ENCODE measurements at places on chromosomes 11 and 22.

- DNase-seq = peak; percentile 36
Measured at GRCh38 chr11:8019314-8020243, 32.4 kb downstream of the EIF3F start.

DNA sequence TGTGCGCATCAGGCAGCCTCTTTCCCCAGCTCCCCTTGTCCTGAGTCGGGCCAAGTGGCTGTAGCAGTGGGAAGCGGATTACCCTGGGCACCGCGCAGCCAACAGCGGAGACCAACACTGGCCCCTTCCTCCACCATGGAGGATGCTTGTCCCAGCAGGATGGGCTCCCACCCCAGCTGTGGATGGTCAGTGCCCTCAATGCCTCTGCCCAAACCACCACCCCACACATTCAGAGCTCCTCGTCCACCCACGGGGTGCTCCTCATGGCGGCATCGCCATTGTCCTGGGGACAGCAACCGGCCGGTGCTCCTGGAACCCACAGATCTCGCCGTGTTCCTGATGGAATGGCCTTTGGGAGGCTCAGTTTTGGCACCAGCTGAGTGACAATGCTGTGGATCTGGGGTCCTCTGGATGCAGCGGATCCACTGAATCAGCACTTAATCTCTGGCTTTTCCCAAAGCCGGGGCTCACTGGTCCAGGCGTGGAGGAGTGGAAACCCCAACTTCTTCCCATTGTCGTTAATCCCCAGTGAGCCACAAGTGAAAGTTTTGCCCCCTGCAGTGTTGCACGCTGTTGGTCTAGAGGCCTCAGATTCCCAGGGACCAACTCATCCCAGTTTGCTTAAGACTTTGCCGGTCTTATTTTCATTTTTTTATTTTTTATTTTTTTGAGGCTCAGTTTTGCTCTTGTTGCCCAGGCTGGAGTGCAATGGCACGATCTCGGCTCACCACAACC is 4.1 kb upstream of the B4GALNT4 start:
- no peak for DNase-seq

DNA sequence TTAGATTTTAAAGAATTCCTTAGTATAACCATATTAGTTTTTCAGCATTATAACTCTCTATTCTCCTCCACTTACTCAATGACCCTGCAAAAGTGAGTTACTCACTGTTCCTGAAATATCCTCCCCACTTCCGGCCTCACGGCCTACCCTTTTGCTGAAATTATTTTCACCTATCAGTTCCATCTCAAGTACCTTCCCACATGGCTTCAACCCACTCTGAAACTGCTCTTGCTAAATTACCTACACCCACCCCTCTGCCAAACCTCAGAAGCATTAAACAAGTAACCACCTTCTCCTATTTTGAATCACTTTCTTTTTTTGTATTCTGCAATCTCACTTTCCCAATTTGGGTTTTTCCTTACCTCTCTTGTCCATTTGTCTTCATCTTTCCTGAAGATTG is 37.7 kb downstream of the OR5P2 start:
- DNase-seq = no peak

DNA sequence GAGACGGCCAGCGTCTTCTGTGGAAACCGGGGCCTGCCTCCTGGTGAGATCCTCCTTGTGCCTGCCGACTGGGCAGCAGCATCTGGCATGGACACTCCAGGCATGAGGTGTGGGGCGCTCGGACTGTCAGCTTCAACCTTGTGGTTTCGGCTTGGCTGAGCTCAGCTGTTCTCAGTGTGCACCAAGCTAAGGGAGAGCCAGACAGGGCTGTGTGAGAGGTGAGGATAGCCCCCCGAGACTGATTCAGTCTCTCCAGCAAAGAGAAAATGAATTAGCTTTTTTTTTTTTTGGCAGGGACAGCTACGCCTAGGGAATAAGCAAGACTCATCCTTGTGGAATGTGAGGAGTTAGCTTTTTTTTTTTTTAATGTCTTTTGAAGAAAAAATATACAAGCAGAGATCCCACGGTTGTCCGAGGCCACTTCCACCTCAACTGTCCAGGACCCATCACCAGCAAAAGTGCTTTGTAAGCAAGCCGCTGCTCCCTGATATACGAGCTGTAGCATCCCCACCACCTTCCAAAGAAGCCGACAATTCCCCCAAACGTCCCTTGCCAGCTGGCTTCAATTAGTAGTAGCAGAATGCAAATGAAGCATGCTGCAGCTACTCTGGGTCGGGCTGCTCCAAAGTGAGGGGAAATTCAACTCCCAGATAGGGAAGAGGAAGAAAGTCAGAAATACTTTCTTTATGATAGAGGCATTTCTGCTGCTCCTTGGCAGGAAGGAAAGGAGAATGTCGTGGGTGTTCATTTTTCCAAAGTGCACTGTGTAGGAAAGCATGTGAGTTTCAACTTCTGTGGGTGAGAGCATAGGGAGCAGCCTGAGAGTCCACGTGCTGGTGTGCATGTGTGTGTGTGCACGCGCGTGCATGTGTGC is 9.7 kb upstream of the THY1 start:
- DNase-seq = peak; percentile 96

DNA sequence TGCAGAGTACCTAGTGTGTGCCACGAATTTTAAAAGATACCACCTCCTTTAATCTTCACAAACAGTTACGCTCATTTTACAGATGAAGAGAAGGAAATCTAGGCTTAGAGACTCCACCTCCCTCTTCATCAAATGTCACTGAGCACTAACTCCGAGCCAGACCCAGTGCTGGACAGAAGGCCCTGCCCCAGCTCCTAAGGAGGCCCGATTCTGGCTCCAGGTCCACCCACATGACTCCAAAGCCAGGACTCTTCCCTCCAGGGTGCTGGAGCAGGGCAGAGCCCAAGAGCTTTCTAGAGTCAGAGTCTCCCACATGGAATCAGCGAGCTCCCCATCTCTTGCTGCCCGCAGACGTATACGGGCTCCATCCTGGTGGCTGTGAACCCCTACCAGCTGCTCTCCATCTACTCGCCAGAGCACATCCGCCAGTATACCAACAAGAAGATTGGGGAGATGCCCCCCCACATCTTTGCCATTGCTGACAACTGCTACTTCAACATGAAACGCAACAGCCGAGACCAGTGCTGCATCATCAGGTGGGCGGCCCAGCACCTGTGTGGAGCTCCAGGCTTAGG is 27.6 kb downstream of the MYO7A start:
- no peak for DNase-seq

GRCh38 chr11:43574949-43575912 is 105.3 kb upstream of the HSD17B12 start:
- DNase-seq = peak; percentile 54

GRCh38 chr11:88179971-88180629 is 4.9 kb upstream of the RAB38 start:
- no peak for DNase-seq

GRCh38 chr22:44995715-44996114 is 14.1 kb downstream of the PHF21B start:
- DNase-seq = no peak

DNA sequence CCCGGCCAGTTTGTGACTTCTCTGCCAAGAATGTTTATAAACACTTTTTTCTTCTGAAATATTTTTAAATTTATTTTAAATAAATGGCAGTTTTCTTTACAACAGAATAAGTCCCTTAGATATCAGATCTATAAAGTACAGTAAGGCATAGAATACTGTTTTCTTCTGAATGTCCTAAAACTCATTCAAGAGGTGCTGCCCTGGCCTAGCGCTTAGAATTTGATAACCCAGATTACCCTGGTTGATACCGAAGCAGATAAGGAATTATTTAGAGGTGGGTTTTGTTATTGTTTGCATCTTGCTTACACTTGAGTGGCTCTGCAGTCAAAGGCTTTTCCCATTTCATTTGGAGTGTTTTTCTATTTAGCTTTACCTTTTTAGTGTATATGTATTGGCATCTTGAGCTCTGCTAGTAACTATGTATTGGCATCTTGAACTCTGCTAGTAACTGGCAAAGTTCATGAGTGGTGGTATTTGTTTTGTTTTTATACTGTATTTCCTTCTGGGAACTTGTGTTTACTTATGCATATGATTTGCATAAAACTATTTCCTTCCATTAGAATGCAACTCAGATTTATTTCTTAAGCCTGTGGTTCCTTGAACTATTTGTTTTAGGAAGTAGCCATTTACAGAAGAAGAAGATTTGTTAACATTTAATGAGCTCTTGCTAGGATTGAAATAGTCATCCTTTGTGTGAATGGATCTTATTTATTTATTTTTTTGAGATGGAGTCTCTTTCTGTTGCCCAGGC is 1.2 kb downstream of the ACAD8 start:
- DNase-seq = no peak

DNA sequence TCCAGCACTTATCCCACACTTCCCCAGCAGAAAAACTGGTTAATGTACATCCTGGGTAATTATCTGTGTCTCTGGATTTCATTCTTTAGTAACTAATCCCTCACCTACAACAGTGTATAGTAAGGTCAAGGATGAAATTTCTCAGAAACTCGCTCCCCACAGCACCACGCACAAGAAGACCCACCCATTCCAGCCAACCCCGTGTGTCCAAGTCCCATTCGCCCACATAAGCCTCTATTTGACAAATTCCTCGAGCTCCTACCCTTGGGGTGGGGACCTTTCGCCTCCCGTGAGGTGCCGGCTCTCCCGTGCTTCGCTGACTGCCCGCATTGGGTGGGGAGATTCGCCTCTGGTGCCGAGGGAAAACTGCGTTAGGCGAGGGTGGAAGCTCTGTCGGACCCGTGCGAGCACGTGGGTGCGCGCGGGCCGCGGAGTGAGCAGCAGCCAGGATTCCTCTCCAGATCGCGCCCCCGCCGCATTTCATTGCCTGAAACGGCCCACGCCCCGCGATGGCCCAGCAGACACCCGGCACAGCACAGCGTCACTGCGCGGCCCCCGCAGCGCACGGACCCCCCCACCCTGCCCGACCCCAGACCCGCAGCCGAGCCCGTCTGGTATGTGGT is 866 bp downstream of the EXPH5 start:
- DNase-seq = peak; percentile 32

GRCh38 chr11:108307751-108308150 is 84.9 kb downstream of the ATM start:
- no peak for DNase-seq

GRCh38 chr11:114192841-114193389 is 103.3 kb upstream of the NNMT start:
- DNase-seq = no peak

DNA sequence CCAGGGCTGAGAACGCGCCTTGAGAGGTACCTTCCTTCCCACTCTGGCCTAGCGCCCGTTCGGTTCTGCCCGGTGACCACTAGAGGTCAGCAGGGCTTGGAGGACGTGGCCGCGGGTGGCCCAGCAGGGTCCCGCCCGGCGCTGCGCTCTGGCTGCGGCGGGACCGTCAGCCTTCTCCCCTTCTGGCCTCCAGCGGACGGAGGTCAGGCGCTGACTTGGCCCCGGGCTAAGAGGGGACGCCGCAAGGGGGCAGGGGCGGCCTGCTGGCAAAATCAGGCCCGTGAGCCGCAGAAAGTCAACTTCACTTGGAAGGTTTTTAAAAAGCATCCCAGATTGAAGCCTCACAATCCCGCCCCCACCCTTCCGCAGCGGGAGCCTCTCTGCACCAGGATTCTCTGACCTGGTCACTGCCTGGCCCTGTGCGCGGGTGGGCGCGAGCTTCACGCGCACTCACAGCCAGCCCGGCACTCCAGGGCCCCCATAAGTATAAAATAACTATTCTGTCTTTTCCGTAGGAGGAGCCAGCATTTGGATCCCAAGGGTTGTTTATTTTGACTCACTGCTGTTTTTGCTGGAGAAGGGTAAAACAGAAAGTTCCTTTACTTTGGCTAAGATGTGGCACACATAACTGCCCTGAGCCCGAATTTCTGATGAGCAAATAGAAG is 23.2 kb upstream of the ZBTB16 start:
- peak; percentile 73 for DNase-seq

- DNase-seq = no peak
Measured at GRCh38 chr11:75350743-75351540, 519 bp downstream of the ARRB1 start.

GRCh38 chr11:61923166-61924063 is 6.0 kb upstream of the RAB3IL1 start:
- DNase-seq = peak; percentile 19

GRCh38 chr11:119108857-119109221 is 1.7 kb downstream of the C2CD2L start:
- no peak for DNase-seq

DNA sequence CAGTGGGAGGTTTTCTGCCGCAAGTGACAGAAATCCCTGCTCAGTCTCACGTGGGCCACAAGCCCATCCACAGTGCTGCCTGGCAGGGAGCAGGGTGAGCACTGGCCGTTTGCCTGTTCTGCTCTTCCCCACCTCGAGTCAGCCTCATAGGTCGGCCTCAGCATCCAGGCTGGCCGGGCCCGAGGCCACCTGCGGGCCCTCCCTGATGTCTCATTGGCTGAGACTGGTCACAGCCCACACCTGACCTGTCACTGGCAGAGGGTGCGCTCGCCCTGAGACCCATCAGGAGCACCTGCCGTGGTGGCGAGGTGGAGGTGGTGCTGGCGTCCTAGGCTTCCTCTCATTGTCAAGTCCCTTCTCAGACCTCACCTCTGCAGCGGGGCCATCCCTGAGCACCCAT is 72.1 kb downstream of the ELFN2 start:
- DNase-seq = no peak

- no peak for DNase-seq
Measured at GRCh38 chr22:23470811-23471389, 109.2 kb downstream of the IGLL1 start.

DNA sequence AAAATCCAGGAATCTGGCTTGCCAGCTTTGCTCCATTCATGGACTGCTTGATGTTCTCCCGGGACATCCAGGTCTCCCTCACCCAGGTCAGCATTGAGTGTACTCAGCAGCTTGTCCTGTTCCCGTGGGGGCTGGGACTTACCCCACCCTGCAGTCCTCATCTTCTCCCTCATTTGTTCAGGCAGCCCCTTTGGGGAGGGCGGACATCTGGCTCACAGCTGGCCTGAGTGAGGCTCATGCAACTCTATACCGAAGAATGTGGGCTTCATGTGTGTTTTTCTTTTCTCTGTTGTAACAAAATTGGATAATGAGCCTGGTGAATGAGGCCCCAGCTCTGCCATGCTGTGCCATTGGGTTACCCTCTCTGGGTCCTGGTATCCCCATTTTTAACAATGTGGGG is 227.7 kb upstream of the TENM4 start:
- no peak for DNase-seq

- no peak for DNase-seq
Measured at GRCh38 chr11:35114906-35115687, 23.9 kb upstream of the CD44 start.

DNA sequence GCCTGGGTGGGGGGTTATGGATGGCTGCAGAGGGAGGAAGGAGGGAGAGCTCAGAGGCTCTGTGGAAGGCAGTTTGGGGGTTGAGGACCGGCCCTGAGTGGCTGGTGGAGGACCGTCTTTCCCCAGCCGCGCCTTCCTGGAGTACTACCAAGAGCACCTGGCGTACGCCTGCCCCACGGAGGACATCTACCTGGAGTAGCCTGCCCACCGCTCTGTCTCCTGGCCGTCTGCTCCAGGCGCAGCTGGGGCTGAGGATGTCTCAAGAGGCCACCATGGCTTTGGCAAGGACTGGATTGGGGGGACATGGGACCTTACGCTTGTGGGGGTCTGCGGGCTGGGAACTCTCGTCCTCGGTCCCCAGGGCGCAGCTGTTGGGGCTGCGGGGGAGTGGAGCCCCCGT is 10.0 kb downstream of the MAPK8IP2 start:
- DNase-seq = no peak

All from MG63 (cell line).